ENCODE measurements at places on chromosomes 5 and 9. TPM values are rescaled to one million over a fixed set of nuclear protein-coding genes. Genes with fewer than 3 reads are reported as not detected.
A peak's percentile ranks its signal among the peaks of the same experiment; 100 is the strongest.

Gene OMD
- 11.4 TPM for total RNA-seq

Gene FOXI1
- total RNA-seq, result not detected

GRCh38 chr5:103446813-103447212 lies 115.8 kb downstream of the NUDT12 start:
- DNase-seq, result no peak
- no peak overlapping the region for H3K4me3 ChIP-seq
- no peaks in the 10 kb centered on the region for H3K4me1 ChIP-seq

DNA sequence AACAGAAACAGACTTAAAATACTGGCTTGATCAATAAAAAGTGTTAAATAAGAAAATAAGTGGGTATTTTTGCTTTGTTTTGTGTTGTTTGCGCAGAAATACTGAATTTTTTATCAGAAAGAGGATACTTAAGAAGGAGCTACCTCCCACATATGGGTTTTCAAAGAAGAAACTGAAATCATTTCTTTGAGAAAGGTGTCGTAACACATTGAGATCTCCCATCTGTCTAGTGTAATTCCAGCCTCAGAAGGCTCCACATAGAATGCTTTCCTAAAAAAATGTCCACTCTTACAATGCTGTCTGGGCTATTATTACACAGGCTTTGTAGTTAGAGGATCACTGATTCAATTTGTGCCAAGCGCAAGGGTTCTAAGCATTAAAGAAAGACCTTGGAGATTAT lies 226.2 kb downstream of the EPB41L4A start:
- no peaks in the 10 kb centered on the region for H3K27me3 ChIP-seq
- H3K4me3 ChIP-seq, result no peak overlapping the region
- no peak for DNase-seq
- peaks cover 3% of the 10 kb centered on the region for H3K36me3 ChIP-seq
- H3K27ac ChIP-seq, result no peak overlapping the region

DNA sequence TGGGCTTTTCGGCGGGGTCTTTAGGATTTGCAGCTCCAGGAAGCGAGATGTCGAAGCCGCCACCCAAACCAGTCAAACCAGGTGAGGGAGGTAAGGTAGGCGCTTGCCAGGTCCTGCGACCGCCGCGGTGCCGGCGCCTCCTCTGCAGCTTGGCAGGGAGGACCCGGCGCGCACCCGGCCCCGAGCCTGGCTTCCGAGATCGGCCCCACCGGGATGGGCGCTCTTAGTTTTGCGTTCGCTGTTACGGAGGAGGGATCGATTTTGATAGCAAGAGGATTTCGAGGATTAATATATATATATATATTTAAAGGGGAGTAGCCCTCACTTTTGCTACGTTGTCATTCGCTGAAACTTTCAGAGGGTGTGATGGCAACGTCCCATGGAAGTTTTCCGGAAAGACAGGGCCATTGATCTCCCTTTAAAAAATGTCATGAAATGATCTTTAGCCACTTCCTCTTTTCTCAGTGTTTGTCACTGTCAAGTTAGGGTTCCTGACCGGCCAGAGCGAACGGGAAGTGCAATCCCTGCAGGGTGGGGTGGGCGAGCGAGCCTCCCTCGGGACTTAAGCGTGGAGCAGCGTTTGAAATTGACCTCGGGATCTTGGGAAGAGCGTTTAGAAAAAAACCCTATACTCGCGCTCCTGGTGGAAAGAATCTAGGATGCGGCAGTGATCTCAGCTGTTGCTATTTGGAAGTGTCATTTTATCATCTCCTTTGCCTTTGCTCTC lies 495 bp downstream of the OSTF1 start:
- H3K4me3 ChIP-seq, result peak overlapping the region; percentile 99
- peak overlapping the region; percentile 88 for H3K27ac ChIP-seq

- H3K4me3 ChIP-seq, result no peak overlapping the region
- peaks cover under 1% of the 10 kb centered on the region for H3K4me1 ChIP-seq
- H3K36me3 ChIP-seq, result no peaks in the 10 kb centered on the region
- peak; percentile 50 for DNase-seq
- no peak overlapping the region for H3K27ac ChIP-seq
- no peaks in the 10 kb centered on the region for H3K27me3 ChIP-seq
These were observed 5.0 kb downstream of the ENTPD8 start for GRCh38 chr9:137435980-137436760.

DNA sequence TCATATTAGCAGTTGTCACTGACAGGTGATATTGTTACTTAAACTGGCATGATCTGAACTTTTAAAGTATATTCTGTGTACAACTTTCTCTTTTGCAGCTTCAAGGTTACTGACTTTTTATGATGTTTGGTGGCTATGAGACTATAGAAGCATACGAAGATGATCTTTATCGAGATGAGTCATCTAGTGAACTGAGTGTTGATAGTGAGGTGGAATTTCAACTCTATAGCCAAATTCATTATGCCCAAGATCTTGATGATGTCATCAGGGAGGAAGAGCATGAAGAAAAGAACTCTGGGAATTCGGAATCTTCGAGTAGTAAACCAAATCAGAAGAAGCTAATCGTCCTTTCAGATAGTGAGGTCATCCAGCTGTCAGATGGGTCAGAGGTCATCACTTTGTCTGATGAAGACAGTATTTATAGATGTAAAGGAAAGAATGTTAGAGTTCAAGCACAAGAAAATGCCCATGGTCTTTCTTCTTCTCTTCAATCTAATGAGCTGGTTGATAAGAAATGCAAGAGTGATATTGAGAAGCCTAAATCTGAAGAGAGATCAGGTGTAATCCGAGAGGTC lies 5.9 kb downstream of the ZCCHC7 start:
- no peak overlapping the region for H3K4me3 ChIP-seq
- H3K27me3 ChIP-seq, result no peaks in the 10 kb centered on the region

DNA sequence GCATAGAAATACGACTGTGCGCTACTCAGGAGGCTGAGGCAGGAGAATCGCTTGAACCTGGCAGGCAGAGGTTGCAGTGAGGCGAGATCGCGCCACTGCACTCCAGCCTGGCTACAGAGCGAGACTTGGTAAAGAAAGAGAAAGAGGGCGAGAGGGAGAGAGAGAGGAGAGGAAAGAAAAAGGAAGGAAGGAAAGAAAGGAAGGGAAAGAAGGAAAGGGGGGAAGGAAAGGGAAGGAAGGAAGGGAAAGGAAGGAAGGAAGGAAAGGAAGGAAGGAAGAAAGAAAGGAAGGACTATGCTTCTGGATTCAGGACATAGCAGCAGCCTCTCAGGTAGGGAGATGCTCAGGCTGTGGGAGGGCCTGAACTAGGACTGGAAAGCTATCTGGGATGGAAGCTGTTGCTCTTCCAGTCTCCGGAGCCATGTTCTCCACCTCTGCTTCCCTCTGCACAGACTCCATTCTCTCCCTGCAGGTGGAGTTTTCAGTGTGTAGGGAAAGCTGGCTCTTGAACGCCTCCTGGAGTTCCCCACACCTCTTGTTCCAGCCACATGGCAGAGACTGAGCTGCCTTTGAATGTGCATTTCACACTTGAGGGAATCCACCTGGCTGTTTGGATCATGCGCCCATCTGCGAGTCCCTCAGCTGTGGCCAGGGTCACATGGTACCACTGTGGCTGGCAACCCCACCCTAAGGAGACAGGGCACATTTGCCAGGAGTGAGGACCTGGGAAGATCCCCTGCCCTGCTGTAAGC lies 9.1 kb downstream of the SWI5 start:
- H3K27ac ChIP-seq, result no peak overlapping the region
- no peaks in the 10 kb centered on the region for H3K27me3 ChIP-seq
- no peak overlapping the region for H3K4me3 ChIP-seq
- H3K4me1 ChIP-seq, result no peaks in the 10 kb centered on the region
- H3K36me3 ChIP-seq, result no peaks in the 10 kb centered on the region

- H3K27ac ChIP-seq, result no peak overlapping the region
- no peak overlapping the region for H3K4me3 ChIP-seq
- H3K4me1 ChIP-seq, result no peaks in the 10 kb centered on the region
- no peaks in the 10 kb centered on the region for H3K36me3 ChIP-seq
- DNase-seq, result no peak
- no peaks in the 10 kb centered on the region for H3K27me3 ChIP-seq
These were observed 296.8 kb downstream of the ICE1 start for GRCh38 chr5:5719292-5719691.

DNA sequence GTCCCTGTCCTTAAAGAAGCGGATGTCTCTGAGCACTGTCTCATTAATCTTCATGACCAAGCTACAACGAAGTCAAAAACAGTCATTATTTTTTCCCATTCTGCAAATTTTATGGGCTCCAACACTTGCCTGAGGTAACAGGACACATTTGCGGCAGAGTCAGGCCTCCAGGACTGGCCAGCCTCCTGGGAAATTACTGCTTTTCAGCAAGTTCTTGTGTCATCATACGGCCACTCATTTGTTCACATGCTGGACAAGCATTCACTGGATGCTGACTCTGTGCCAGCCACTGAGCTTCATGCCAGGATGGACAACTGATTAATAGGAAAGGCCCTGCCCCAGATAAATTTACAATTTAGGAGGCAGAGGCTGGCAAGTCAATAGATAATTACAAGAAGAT lies 305.7 kb downstream of the ACTL7B start:
- H3K27ac ChIP-seq, result no peak overlapping the region
- no peak for DNase-seq
- no peaks in the 10 kb centered on the region for H3K27me3 ChIP-seq
- H3K4me1 ChIP-seq, result no peaks in the 10 kb centered on the region
- H3K36me3 ChIP-seq, result no peaks in the 10 kb centered on the region
